ENCODE measurements at places on chromosomes 13 and 19. TPM values are rescaled to one million over a fixed set of nuclear protein-coding genes. Genes with fewer than 3 reads are reported as not detected.
A peak's percentile ranks its signal among the peaks of the same experiment; 100 is the strongest.

DNA sequence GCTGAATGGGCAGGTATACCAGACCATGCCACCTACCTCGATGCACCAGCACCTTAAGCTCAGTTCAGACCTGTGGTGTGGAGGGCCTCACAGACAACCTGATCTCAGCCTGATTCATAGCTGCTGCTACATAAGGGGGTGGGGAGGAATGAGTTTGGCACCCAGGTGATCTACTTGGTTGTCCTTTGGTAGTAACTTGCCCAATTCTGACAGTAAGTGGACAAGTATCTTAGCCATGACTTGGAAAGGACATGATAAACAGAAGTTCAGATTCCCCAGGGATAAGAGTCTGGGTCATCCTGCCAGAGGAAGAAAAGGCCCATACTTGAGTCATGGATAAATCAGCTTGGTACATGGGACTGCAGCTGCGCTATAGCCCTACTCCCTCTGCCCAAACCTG, 28.4 kb upstream of the SOHLH2 start:
- no peak for DNase-seq

The EBPL gene
- 41.9 TPM for polyA plus RNA-seq

DNA sequence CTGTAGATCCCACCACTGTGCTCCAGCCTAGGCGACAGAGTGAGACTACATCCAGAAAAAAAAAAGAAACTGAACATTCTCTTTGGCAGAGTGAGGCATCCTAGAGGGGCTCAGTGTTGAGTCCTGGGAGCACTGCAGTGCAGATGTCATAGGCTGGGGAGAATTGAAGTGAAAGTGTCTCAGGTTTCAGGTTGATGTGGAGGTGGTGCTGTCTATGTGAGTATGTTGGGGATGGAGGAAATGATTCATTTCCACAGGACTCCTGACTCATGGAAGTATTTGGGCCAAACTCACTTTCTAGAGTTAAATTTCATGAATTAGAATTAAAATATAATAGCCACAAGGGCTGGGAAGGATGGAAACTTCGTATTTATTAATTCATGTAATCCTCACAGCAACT, 134.4 kb upstream of the TSC22D1 start:
- DNase-seq = no peak

DNA sequence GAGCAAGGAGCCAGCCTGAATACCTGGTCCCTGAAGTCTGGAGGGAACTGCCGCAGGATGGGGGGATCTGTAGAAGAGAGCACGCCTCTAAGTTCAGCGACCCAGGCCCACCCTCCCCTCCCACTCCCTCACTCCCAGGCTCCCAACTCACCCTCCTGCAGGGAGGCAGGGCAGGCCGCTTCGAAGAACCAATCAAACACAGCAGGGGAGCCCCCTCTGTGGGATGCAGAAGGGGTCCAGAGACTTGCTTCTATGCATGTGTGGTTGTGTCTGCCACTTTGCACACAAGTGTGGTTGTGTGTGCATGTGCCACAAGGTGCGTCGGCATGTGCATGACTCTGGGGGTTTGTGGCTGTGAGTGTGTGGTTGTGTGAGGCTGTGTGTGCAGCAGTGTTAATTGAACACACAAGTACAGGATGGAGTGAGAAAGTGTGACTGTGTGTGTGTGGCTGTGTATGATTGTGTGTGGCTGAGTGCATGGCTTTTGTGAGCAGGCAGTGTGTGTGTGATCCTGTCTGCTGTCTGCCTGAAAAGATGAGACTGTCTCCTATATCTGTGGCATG, 1.7 kb downstream of the DENND1C start:
- no peak for DNase-seq

GRCh38 chr19:4068047-4068966, 1.6 kb upstream of the ZBTB7A start:
- no peak for DNase-seq

DNA sequence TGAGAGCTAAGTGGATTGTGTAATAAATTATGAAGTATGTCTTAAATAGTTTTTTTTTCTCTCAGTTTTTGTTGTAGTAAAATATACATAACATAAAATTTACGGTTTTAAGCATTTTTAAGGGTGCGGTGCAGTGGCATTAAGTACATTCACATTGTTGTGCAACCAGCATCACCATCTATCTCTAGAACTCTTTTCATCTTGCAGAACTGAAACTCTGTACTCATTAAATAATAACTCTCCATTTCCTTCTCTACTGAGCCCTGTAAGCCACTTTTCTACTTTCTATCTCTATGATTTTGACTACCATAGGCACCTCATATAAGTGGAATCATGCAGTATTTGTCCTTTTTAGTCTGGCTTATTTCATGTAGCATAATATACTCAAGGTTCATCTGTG, 87.1 kb downstream of the GJA3 start:
- DNase-seq = no peak

The MAST1 gene
- 1.0 TPM for polyA plus RNA-seq

GRCh38 chr13:89695343-89696257, 1651.9 kb upstream of the MIR17HG start:
- DNase-seq = peak; percentile 53

The TNNT1 gene
- 3.8 TPM for polyA plus RNA-seq

- DNase-seq = no peak
These were observed 8.7 kb upstream of the GGACT start for GRCh38 chr13:100597253-100597652.

DNA sequence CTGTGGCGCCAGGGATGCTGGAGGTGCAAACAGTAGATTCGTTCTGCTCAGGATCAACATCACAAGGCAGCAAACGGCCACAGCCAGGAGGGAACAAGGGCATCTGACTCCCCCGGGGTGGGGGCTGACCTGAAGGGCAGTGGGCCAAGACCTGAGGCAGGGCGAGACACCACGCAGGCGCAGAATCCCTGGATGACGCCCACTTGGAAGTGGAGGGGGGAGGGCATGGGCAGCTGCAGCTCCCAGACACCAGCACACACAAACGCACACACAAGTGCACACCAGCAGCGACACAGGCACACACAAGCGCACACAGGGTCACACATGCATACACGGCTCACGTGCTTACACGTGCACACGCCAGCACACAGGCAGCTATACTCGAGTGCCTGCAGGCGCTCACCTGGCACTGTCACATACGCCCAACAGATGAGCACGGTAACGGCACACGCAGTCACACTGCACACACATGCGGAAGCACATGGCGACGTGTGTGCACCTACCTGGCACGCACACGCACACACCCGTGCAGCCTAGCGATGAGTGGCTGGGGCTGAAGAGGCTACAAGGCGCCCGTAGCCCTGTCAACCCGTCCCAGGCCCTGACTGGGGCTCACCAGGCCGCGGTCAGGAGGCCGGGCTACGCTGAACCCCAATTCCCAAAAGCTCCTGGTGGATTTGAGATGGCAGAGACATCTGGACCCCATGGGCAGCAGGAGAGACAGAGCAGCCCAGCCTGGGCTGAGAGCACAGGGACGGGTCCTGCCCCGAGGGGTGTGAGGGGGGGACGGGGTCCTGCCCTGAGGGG, 5.5 kb downstream of the C2CD4C start:
- DNase-seq = no peak

GRCh38 chr19:48493718-48494401, 17.8 kb downstream of the LMTK3 start:
- DNase-seq = no peak

All from left kidney (tissue), 8 donors.